T-cell (primary cell): ENCODE measurements at places on chromosomes 6 and 20.
A peak's percentile ranks its signal among the peaks of the same experiment; 100 is the strongest.

DNA sequence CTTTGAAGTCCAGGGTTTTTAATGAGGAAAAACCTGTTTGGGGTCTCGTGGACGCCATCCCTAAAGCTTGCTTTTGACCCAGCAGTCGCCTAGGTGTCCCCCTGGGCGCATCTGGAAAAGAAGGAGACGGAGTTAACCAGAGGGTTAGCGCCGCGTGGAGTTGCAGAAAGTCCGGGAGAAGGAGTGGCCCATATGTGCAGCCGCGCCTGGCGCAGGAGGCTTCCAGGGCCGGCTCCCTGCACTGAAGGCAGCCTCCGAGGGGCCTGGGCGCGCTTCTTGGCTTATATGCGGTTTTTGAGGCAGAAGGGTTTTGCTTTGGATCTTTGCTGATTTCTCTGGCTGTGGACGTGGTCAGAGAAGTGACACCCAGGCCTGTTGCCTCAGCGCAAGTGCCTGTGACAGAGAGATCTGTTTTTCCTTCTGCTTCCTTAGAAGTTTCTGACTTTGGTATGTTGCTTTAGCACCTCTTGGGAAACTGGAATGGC, 987 bp downstream of the TMEM181 start:
- DNase-seq, result no peak

GRCh38 chr6:41917528-41917927, 3.4 kb downstream of the MED20 start:
- DNase-seq, result no peak

- no peak for DNase-seq
Observed at GRCh38 chr6:132495604-132496079, 17.3 kb downstream of the STX7 start.

- DNase-seq, result no peak
Observed at GRCh38 chr6:17725083-17725482, 18.4 kb upstream of the NUP153 start.

GRCh38 chr6:25004357-25004756, 68.6 kb upstream of the RIPOR2 start:
- no peak for DNase-seq

DNA sequence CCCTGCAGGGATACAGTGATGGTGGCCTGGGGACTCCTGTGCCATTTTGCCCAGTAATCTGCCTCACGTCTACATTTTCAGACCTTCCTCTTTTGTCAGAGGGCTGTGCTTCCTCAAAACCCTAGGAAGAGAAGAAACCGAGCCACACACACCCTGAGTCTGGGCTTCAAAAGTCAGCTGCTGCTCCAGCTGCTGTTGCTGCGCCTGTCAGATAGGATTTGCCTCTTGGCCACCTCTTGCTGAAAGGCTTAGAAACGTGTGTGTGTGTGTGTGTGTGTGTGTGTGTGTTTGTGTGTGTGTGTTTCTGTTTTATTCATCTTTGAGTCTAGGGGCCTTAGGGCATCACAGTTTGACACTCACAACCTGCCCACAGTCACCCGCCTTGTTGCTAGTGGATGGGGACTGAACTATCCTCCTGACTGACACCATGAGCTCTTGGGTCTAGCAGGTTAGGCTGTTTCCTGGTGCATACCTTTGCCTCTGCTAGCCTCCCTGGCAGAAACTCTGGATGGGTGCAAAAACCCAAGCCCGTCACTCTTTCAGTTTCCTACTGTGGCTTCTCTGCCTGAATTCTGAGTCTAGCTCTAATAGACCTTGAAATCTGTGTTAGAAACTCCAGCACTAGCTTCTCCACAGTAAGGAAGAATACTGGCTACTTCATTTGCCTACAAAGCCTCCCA, 94.9 kb upstream of the CEP85L start:
- no peak for DNase-seq

GRCh38 chr20:48708630-48709029, 119.2 kb downstream of the PREX1 start:
- no peak for DNase-seq

- DNase-seq, result no peak
Observed at GRCh38 chr20:25676164-25676809, 20.4 kb downstream of the ZNF337 start.

DNA sequence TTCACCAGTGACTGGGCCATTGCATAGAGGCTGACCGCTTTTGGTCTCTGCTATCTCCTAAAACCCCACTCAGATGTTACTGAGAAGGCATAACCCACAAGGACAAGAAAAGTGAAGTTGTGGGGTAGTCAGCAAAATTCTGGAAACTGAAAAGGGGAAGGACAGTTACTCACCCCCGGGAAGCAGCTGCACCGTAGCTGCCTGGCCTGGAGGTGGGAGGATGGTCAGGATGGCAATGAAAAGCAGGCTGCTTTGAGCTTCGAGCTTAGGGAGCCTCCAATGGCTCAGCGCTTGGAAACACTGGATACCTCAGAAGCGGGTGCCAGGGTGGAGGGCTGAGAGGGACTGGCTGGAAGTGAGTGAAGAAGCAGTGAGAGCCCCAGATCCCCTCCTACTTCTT, 56.0 kb downstream of the KCNK5 start:
- DNase-seq, result no peak

GRCh38 chr6:149314325-149314905, 3.1 kb upstream of the TAB2 start:
- no peak for DNase-seq

GRCh38 chr6:12608874-12609273, 107.7 kb upstream of the PHACTR1 start:
- DNase-seq, result no peak

- no peak for DNase-seq
Observed at GRCh38 chr6:159761129-159761872, 544 bp upstream of the ACAT2 start.

- no peak for DNase-seq
Observed at GRCh38 chr6:143110996-143111395, 50.3 kb downstream of the AIG1 start.

DNA sequence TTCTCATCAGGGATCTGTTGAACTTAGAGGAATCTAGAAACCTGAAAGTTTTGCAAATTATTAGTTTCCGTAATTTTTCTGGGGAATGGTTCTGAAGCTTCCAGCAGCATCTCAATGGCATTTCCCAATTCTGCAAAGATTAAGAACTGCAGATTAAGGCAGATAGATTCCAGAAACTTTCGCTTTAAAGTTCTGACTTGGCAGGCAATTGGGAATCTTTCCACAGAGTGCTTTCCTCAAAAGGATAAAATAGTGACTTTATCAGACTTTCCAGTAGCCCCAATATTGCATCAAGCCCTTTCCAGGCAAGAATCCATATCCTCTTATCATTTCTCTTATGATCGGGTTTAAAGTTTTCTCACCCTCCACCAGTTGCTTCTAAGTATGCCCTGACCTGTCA, 261.1 kb downstream of the FNDC1 start:
- DNase-seq, result no peak

GRCh38 chr6:79718509-79719247, 87.5 kb downstream of the SH3BGRL2 start:
- no peak for DNase-seq

DNA sequence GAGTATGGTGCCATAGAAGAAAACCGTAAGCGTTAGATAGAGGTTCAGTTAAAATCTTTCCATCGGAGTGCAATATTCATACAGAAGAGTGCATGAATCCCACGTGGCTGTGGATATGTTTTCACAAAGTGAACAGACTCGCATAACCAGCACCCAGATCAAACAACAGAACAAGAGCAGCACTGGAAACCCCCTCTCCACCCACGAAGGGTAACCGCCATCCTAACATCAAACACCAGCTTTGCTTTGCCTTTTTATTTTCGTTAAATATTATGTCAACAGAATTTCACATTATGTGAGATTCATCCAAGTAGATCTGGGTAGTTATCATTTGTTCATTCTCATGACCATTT, 4.7 kb downstream of the GTSF1L start:
- peak; percentile 72 for DNase-seq

- no peak for DNase-seq
Observed at GRCh38 chr6:158847012-158847529, 27.9 kb upstream of the EZR start.

DNA sequence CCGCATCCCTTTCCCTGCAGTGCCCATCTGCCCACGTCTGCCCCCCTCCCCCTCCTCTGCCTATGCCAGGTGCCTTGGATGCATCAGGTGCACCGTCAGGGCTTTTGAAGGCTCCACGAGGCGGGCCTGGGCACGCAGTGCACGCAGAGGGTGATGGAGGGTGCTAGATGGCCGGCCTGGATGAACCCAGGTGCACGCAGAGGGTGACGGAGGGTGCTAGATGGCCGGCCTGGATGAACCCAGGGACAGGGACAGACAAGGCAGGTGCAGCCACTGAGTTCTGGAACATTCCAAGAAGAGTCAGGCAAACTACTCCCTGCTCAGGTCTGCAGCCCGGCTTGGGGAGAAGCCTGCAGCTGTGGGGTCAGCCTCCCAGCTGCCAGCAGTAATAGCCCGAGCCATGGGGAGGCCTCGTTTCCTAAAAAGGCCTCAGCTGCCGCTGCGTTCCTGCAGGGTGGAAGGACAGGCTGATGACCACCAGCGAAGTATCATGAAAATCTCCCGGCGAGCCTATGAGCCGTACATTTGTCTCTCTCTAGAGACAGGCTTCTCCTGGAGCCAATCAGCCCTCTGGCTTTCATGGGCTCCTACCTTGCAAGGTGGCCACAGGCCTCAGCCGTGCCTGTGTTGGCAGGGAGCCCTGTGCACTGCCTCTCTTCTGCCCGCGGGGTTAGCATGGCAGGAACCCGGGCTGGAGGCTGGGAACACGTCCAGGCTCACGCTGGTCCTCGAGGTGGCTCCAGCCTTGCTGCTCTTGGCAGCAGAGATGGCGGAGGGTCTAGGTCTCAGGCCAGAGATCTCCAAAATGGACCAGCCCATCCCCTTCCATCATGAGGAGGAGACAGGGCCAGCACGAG, 29.6 kb downstream of the NTSR1 start:
- DNase-seq, result no peak

- DNase-seq, result no peak
Observed at GRCh38 chr6:85041376-85041775, 277.0 kb upstream of the TBX18 start.
